ENCODE measurements at places on chromosomes 5 and 9. TPM values are rescaled to one million over a fixed set of nuclear protein-coding genes. Genes with fewer than 3 reads are reported as not detected.

TAF11L5 gene
- total RNA-seq: not detected

CDHR2 gene
- 4.2 TPM for total RNA-seq

ADAMTS12 gene
- 2.0 TPM for total RNA-seq

CNTFR gene
- 3.7 TPM for total RNA-seq

FOXD4L5 gene
- 0.09 TPM for total RNA-seq

TLE1 gene
- total RNA-seq: 52.5 TPM

GRM6 gene
- total RNA-seq: not detected

SPOCK1 gene
- total RNA-seq: 15.7 TPM

PKD2L2 gene
- not detected for total RNA-seq

NPR3 gene
- total RNA-seq: 12.5 TPM

DENND4C gene
- total RNA-seq: 59.5 TPM

AIF1L gene
- 397 TPM for total RNA-seq

MXD3 gene
- total RNA-seq: 6.6 TPM

ORM2 gene
- not detected for total RNA-seq

MVB12B gene
- 12.3 TPM for total RNA-seq

FAM169A gene
- 8.6 TPM for total RNA-seq

LCP2 gene
- total RNA-seq: 48.8 TPM

S1PR3 gene
- 36.4 TPM for total RNA-seq

CSNK1A1 gene
- total RNA-seq: 221 TPM

Measured in kidney (tissue), 22 donors.